A375 (cell line): ENCODE measurements at places on chromosomes 3 and 15. TPM values are rescaled to one million over a fixed set of nuclear protein-coding genes. Genes with fewer than 3 reads are reported as not detected.

Gene COL6A5
- not detected in 2 replicates for total RNA-seq

Gene ERC2
- 0.53 and 0.61 TPM in 2 replicates for total RNA-seq

Gene GP9
- not detected in 2 replicates for total RNA-seq

Gene DNAJA4
- not detected in 2 replicates for total RNA-seq

Gene NOP10
- 103 and 165 TPM in 2 replicates for total RNA-seq

Gene DPPA2
- 0.64 and 0.93 TPM in 2 replicates for total RNA-seq

Gene IL20RB
- total RNA-seq: 3.2 TPM in 2 replicates

Gene MED12L
- total RNA-seq: 0.64 and 1.5 TPM in 2 replicates

Gene MON1A
- total RNA-seq: 12.3 and 16.0 TPM in 2 replicates
